Fibroblast of villous mesenchyme (primary cell): ENCODE measurements at places on chromosomes 4 and X. TPM values are rescaled to one million over a fixed set of nuclear protein-coding genes. Genes with fewer than 3 reads are reported as not detected.

TENM3 gene
- 24.2 and 26.4 TPM in 2 replicates for total RNA-seq

TMPRSS11F gene
- not detected in 2 replicates for total RNA-seq

HMGN5 gene
- total RNA-seq, result 0.43 and 2.6 TPM in 2 replicates

PCDH11X gene
- under 0.01 TPM in 1 of 2 replicates, not detected in the other for total RNA-seq

RBM46 gene
- 0.32 TPM in 1 of 2 replicates, not detected in the other for total RNA-seq

SPATA4 gene
- 0.97 TPM in 1 of 2 replicates, not detected in the other for total RNA-seq

FGF2 gene
- total RNA-seq, result 66.0 and 176 TPM in 2 replicates

STATH gene
- total RNA-seq, result not detected in 2 replicates

GRCh38 chrX:49947781-49948180, 25.4 kb downstream of the CLCN5 start:
- DNase-seq, result no peak

- DNase-seq, result no peak
Measured at GRCh38 chr4:178198691-178199090, 756.5 kb upstream of the AGA start.

- no peak for DNase-seq
Measured at GRCh38 chrX:41472231-41472815, 25.2 kb downstream of the NYX start.

- DNase-seq, result peak; percentile 49
Measured at GRCh38 chr4:176638992-176639391, 153.7 kb downstream of the VEGFC start.

- DNase-seq, result peak; percentile 27
Measured at GRCh38 chr4:16772366-16772850, 126.0 kb downstream of the LDB2 start.

- peak; percentile 91 for DNase-seq
Measured at GRCh38 chr4:169115897-169116254, 105.8 kb upstream of the CBR4 start.

GRCh38 chr4:86895692-86896488, 3.7 kb upstream of the C4orf36 start:
- peak; percentile 80 for DNase-seq

DNA sequence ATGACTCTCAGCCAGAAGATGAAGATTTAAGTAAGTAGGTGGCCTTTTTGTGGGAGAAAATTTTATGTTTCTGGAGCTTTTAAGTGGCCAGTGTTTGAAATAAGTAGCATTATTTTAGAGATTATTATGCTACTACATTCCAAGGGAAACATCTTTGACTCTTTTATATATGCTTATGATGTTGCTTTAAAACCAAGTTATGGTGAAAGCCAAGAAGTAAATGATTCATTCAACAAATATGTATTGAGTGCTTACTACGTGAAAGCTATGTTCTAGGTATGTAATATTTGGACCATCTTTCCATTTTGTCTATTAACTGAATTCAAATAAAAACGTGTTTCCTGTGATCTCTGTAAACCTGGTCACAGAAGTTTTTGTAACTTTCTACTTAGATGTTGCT, 58.3 kb downstream of the ZFX start:
- peak; percentile 19 for DNase-seq

DNA sequence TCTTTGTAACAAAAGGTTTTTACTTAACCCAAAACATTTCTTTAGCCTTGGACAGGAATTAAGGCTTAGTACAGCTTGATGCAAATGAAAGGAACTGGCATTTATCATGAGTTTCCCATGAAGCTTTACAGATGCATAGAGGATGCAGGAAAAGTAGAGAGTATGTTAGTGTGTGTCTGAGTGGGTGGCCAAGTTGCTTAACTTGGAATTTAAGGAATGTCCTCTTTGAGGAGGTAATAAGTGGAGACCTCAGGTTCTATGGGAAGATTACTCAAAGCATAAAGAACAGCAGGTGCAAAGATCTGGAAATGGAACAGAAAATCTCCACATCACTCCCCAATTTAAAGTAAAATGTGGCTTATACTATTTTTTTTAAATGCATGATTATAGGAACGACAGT, 457.9 kb downstream of the KCNIP4 start:
- no peak for DNase-seq

- DNase-seq, result no peak
Measured at GRCh38 chr4:105979506-105979905, 84.2 kb downstream of the NPNT start.

GRCh38 chr4:79014230-79014629, 75.0 kb upstream of the PAQR3 start:
- DNase-seq, result no peak

DNA sequence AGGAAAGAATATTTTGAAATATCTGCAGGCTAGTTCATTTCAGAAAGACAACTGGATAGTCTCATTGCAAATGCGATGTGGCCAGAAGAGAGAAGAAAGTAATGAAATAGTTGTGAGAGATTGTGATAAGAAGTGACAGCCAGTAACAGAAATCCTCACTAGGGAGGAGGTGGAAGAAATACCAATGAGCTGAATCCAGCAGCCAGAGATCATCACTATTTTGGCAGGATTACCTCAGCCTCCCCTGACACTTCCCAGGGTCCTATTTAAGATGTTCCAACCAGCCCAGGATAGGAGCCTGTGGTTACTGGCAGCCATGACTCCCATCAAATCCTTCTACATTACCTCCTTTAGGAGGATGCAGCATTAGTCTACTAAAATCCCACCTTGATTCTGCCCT, 76.7 kb upstream of the ARHGAP24 start:
- peak; percentile 61 for DNase-seq

- no peak for DNase-seq
Measured at GRCh38 chrX:137565921-137566745, at the start of gene ZIC3. Gene ZIC3 (plus strand): TSS chrX:137566127. CDS start chrX:137566692, 565 bp downstream.

GRCh38 chr4:4858527-4859324, 739 bp upstream of the MSX1 start:
- no peak for DNase-seq

- no peak for DNase-seq
Measured at GRCh38 chr4:156568484-156568883, 403.1 kb downstream of the PDGFC start.

GRCh38 chr4:171719691-171720090, 93.5 kb upstream of the GALNTL6 start:
- DNase-seq, result no peak

GRCh38 chr4:71692198-71692597, 91.7 kb downstream of the GC start:
- DNase-seq, result no peak

DNA sequence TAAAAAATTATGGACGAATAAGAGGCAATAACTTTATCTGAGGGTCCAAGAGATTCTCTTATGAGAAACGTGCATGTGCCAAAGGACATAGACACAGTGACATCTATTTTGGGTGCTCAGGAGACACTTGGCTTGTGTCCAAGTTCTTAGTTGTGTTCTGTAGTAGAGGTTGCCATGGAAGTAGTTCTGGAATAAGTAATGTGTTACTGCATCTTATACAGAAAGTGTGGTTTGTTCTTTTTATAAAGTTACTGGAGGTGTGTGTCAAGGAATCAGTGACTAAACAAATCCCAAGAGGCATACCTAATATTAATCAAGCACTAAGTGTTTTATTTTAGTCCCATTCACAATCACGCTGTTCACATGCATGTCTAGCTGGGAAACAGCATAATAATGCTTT, 305.7 kb downstream of the ARHGAP24 start:
- DNase-seq, result peak; percentile 45
